Left ventricle myocardium superior (tissue), 1 donor: ENCODE measurements at places on chromosomes 2 and 18.

DNA sequence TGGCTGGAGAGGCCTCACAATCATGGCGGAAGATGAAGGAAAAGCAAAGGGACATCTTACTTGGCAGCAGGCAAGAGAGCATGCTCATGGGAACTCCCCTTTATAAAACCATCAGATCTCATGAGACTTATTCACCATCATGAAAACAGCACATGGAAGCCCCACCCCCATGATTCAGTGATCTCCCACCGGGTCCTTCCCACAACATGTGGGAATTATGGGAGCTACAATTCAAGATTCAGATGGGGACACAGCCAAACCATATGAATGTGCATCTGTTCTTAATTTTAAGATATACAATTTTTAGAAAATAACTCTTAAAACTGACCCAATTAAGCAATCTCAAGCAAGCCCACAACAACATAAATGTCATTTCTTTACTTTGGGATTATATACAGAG lies 12.6 kb downstream of the C18orf63 start:
- no peak for DNase-seq

GRCh38 chr2:235605312-235606003 lies 111.6 kb downstream of the AGAP1 start:
- DNase-seq, result peak; percentile 87

DNA sequence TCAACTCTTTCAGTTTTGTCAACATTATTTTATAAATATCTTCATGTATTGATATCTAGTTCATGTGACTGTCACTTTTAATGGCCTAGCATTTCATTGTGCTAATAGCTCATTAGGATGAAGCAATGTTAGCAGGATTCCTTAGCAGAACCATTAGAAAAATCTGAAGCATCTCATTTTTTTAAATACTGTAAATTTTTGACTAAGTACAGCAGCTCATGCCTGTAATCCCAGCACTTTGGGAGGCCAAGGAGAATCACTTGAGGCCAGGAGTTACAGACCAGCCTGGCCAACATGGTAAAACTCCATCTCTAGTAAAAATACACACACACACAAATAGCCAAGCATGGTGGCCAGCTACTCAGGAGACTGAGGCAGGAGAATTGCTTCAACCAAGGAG lies 15.6 kb upstream of the ANTXR1 start:
- no peak for DNase-seq

- DNase-seq, result no peak
Measured at GRCh38 chr2:240878341-240878936, 9.8 kb downstream of the AGXT start.

- DNase-seq, result no peak
Measured at GRCh38 chr2:229111744-229112143, 159.3 kb downstream of the PID1 start.

DNA sequence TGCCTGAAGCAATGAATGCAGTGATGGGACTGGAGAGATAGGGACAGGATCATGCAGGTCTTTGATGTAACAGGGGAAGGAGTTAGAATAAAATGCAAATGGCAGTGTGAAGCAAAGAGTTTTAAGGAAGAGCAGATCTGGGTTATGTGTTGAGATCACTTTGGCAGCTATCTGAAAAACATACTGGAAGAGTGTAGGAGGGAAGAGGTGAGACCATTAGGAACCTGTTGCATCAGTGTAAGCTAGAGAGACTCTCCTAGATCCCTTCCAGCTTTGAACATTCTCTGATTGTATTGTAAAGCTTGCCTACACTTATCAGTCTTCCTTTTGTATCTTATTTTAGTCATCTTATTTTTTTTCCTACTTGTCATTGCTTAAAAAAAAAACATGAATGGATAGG lies 10.5 kb downstream of the ACVR2A start:
- DNase-seq, result no peak

DNA sequence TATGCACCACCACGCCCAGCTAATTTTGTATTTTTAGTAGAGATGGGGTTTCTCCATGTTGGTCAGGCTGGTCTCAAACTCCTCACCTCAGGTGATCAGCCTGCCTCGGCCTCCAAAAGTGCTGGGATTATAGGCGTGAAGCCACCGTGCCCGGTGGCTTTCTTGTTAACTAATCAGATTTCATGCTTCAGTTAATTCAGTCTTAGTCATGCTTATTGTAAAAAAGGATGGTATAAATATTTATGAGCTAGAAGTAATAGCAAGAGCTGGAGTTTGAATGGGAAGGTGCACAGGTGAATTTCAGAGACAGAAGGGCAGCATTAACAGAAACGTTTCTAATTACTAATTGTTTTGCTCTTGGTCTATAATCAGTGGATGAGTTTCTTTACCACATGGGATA lies 10.3 kb downstream of the GEMIN6 start:
- DNase-seq, result no peak

DNA sequence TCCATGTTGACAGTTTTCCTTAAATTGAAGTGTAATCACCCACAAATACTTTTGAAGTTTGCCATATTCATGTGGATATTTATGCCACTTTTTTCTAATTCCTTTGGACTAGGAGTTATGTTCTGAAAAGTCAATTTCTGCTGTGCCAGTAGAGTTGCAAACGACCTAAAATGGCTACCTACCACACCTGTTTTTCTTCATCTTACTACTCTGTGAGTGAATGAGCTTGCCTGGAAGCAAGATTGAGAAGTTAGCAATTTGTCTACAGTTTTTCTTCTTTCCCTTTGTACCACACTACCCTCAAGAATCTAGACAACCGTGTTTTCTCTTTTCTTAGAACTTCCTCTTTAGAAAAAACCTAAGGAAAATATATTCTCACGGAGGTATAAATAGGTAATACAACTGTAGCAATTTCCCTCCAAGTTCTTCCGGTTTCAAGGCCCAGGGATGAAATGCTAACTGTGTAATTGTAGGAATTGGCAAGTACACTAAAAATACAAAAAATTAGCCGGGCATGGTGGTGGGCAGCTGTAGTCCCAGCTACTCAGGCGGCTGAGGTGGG lies 7.3 kb upstream of the SLC39A10 start:
- no peak for DNase-seq

DNA sequence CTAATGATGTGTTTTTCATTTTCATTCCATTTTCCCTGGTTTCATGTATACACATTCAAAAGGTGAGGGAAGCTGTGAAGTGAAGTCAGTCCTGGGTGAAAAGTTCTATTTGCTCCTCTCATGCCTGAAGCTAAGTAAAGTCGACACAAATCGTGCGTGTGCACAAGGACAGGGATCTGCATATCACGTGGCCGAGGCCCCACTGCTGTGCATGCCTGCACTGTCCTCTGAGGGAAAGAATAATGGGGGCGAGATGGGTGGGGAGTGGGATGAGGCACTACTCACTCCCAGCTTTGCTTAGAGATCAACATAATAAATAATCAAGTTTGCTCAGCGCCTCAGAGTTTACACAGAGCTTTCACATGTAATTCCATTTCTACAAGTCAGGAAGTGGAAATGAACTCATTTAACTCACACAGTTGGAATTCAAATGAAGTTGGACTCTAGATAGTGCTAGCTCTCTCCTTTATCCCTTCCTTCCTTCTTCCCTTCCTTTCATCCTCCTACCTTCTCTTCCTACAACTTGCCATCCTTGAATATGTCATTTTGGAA lies 5.1 kb upstream of the PTPRM start:
- no peak for DNase-seq

- DNase-seq, result no peak
Measured at GRCh38 chr2:73034661-73035375, 36.7 kb downstream of the SFXN5 start.

GRCh38 chr2:175599966-175600831 lies 401.9 kb downstream of the LNPK start:
- DNase-seq, result peak; percentile 28

- DNase-seq, result no peak
Measured at GRCh38 chr2:174074831-174075230, 109.7 kb upstream of the SP3 start.
